EL (cell line): ENCODE measurements at places on chromosomes 4 and X.
A peak's percentile ranks its signal among the peaks of the same experiment; 100 is the strongest.

- DNase-seq: peak; percentile 90
Observed at GRCh38 chr4:88533937-88534750, 10.6 kb upstream of the PYURF start.

DNA sequence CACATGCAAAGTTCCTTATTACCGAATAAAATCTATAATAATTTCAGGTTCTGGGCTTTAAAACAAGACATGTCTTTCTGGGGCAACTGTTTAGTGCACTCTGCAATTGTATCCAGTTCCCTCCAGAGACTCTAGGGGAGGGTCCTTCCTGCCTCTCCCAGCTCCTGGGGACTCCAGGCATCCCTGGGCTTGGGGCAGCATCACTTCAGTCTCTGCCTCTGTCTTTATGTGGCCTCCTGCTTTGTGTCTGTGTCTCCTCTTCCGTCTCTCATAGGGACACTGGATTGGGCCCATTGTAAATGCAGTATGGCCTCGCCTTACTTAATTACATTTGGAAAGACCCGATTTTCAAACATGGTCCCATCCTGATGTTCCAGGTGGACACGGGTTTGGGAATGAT lies 10.9 kb upstream of the ASMTL start:
- no peak for DNase-seq

DNA sequence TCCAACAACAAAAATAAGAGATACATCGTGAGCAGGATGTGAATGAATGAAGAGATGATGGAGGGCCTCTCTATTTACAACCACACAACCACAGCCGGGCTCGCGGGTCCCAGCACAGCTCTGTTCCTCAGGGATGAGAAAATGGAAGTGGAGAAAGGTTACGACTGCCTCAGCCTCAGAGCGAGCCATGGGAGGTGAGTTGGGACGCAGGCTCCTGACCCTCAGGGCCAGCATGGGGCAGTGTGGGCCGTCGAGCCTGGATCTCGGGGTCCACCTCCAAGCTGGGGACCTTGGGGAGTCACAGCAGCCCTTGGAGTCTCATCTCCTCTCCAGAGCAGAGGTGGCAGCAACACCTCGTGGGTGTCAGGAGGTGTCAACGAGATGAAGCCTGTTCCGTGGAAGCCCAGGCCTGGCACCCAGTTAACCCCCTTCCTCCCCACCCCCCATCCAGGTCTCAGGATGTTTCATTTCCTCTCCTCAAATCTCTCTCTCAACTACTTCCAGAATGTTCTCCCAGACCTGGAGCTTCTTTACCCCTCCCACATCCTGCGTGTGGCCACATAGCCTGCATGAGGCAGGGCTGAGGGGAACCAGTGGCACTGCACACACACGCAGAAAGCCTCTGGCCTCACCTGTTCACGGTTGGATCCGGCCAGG lies 25.9 kb downstream of the C4orf50 start:
- DNase-seq: no peak

- no peak for DNase-seq
Observed at GRCh38 chrX:129981752-129982299, 609 bp upstream of the BCORL1 start.

DNA sequence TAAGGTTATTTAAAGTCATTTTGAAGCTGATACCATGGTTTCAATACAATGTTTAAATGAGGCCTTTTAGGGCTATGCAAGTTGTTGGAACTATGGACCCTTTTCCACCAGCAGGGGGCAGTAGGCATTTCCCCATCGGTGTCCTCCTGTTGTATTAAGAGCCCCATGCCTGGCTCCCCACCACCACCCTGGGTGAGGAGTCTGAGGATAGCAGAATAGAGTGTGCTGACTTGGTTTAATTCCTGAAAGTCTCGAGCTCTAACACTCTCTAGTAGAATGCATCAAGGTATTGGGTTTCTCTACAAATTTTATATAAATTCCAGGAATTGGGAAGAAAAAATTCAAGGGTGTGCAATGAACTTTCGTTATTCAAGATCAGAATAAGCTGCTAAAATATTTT lies 234.8 kb upstream of the JADE1 start:
- peak; percentile 53 for DNase-seq
